ENCODE measurements at places on chromosomes 16 and 17.

DNA sequence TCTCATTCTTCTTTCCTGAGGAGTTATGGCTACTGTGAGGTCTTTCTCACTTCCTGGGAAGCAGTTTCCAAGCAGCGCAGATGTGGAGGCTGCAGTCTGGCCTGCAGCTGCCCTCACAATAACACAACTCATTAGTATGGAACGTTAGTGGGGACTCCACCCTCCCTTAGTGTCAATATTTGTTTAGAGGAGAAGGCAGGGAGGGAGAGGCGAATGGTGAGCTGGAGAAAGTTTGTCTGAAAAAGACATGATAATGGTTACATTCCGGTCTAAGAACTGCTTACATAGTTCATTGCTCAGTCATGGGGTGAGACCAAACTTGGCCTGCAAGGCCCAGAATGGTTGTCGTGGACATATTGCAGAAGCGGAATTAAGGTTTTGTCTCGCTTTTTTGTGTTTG, 170.2 kb downstream of the HS3ST3B1 start:
- DNase-seq, result peak; percentile 98

GRCh38 chr16:66574531-66574930, 4.7 kb upstream of the CMTM2 start:
- no peak for DNase-seq

DNA sequence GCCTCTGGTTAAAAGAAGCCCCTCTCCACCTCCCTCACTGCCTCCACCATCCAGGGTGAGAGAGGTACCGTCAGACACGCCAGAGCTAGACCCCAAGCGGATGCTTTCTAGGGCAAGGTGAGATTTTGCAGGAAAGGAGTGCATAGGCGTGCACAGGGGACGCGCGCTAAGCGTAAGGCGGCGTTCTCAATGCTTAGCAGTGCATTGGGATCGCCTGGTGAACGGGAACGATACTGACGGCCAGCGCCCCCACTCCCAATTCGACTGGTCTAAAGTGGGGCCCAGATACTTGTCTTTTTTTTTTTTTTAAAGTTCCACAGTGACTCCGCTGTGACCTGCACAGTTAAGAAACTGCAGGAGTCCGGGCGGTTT, 57.9 kb upstream of the CREBBP start:
- DNase-seq, result no peak

DNA sequence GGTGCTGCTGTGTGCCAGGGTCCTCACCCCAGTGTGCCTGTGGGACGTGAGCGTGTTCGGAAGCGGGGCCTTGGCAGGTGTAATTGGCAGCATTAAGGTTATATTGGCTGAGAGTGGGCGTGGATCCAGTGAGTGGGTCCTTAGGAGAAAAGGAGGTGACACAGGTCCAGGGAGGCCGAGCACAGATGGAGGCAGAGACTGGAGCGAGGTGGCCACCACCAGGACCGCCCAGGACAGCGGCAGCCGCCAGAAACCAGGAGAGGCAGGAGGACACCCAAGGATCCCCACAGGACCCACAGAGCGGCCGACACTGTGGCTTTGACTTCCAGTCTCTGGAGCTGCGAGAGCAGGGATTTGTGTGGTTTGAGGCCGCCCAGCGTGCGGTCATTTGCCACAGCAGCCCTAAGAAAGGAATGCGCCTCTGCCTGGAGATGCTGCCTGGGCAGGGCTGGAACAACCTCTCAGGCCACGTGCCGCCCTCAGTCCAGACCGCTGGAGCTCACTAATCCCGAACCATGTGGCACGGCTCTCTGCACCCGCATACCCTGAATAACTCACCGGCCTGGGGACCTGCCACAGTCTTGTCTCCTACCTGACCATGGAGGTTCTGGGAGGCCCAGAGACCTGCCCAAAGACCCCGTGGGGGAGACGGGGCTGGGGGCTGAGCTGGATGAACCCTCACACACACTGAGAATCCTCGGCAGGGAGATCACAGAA, 45.4 kb downstream of the SOX8 start:
- no peak for DNase-seq

DNA sequence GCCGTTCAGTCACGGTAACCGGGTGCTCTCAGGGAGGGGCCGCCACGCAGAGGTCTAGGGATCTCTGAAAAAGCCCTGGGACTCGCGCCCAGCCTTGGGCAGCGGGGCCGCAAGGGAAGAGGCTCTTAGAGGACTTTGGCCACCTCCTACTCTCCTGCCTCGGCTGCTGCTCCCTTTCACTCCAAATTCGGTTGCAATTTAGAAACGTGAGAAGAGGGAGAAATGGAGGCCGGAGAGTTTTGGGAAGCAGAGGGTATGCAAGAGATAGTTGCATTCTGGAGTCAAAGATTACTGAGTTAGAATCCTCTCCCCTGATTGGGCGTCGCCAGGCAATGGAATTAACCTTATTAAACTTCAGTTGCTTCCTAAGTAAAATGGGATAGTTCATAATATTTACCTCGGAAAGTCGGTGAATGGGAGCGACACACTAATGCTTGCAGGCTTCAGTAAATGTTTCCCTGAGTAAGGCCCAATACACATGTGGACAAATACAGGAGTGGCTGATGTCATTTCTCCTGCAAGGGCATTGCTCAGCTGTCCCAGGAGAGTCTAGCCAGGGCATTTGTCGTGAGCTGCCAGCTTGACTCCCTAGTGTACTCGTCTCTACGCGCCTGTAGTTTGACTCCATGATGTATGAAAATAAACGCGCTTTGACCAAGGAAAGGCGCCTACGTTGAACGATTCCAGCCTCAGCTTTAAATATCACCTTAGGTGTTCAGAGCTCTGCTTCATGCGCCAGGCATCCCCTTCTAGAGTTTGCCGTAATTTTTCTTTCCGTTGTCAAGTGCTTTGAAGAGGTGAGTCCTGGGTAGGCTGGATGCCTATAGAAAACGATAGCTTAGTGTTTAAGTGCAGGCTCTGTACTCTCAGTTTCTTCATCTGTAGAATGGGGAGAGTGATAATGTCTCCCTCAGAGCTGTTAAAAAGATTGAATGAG, 667 bp downstream of the OGFOD1 start:
- DNase-seq, result peak; percentile 71
